GM13977 (cell line): ENCODE measurements at places on chromosomes 2 and 18.

GRCh38 chr2:217868911-217869334 lies 133.9 kb downstream of the TNS1 start:
- DNase-seq: no peak

GRCh38 chr2:54755641-54756326 lies 32.3 kb downstream of the EML6 start:
- no peak for DNase-seq

DNA sequence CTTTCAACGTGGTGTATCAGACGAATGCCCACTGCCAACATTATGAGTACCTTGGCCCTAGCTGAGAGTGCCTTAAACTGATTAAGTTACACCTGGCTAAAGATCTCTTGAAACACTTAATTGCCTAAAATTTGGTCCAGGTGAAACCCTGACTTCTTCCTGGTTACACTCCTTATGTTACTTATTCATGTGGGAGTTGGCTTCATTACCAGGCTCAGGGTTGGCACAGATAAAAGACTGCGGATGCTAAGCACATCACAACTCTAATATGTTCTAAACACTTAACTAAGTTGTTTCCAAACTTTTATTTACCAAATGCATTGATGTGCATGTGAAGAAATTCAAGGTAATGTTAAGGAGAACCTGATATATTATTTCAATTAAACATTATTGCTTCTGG lies 298.9 kb downstream of the TCF4 start:
- DNase-seq: no peak

GRCh38 chr2:205051417-205051816 lies 506.1 kb downstream of the PARD3B start:
- no peak for DNase-seq

GRCh38 chr2:9618410-9618809 lies 12.4 kb downstream of the YWHAQ start:
- DNase-seq: no peak

- DNase-seq: no peak
Measured at GRCh38 chr2:44680983-44681531, 260.4 kb upstream of the SIX3 start.

- DNase-seq: no peak
Measured at GRCh38 chr2:111534910-111535352, 349.1 kb downstream of the ANAPC1 start.

DNA sequence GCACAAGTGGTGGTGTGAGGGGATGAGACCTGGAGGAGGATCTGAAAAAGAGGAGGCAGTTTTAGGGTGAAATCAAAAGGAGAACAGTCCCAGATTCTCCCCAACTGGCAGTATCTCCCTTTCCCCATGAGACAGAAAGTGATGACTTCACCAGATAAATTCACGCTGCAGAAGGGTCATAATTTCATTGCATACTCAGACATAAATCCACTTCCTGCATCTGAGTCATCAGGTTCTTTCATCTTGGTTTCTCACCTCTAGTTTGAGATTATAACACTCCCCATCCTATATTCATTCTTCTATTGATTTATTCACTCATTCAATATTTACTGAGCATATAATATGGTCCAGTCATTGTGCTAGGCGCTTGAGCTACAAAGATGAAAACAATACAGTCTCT lies 64.7 kb downstream of the CCDC148 start:
- no peak for DNase-seq

DNA sequence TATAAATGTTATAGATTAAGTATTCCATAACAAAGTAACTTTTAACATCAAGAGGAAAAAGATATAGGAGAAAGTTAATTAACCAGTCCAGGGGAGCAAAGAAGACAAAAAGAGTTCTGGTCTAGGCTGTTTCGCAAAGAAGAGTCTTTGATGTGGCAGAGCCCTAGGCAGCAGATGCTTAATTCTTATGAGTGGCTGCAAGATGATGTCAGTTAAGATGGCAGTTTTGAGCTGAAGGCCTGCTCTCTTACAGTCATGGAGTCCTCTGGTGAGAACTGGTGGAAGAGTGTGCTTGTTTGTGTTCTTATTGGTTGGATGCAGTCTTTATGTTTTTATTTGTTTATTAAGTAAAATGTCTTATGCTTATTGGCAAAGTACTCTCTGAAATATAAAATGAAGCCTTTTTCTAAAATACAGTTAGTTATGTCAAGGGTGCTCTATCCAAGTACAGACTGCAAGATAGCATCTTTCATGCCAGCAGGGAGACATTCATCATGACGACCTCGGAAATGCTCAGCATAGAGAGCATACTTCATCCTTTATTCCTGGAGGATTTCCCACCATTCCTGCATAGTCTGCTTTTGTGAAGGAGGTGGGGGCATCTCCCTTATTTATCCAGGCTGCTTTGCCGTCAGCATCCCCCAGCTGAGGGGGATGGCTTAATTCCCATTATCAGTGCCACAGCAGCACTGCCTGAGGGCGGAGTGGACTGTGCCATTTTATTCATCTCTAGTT lies 38.9 kb upstream of the SERPINE2 start:
- no peak for DNase-seq

- DNase-seq: no peak
Measured at GRCh38 chr2:30670453-30670852, 136.8 kb downstream of the CAPN13 start.

- peak; percentile 36 for DNase-seq
Measured at GRCh38 chr2:188291617-188292347, at the start of gene GULP1. Gene GULP1 (plus strand): TSS chr2:188291874. CDS start chr2:188477703, 185,829 bp downstream.

- DNase-seq: no peak
Measured at GRCh38 chr2:168529900-168530561, 74.0 kb downstream of the CERS6 start.

DNA sequence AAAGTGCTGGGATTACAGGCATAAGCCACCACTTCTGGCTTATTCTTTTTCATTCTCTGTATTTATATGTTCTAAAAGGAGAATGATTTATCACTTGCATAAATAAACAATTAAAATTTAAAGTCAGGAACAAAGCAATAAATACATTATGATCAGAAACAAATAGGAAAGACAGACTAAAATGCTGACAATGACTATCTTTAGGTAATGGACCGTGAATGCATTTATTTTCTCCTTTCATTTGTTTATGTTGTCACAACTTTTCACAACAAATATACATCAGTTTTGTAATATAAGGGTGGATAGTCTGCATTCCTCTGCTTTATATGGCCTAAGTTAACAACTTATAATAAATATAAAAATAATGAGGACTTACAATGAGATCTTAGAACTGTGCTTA lies 199.2 kb upstream of the EPHA4 start:
- no peak for DNase-seq

GRCh38 chr2:60794271-60794863 lies 38.3 kb downstream of the PAPOLG start:
- DNase-seq: peak; percentile 50

DNA sequence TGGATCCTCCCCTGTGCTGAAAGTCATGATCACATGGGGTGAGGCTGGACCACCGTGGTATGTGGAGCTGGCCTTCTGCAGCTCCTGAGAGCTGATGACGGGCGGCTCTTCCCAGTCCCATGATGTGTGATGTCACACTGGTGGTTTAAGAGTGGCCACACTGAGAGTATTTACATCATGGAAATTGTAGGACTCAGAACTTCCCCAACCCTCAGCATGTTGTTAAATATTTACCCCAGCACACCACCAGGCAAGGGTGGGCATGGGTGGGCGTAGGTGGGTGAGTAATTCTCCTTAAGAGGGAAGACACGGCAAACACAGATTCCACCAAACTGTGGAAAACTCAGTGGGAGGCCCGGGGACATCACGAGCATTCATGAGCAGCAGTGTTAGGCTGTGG lies 106.8 kb downstream of the ALPK2 start:
- DNase-seq: no peak

DNA sequence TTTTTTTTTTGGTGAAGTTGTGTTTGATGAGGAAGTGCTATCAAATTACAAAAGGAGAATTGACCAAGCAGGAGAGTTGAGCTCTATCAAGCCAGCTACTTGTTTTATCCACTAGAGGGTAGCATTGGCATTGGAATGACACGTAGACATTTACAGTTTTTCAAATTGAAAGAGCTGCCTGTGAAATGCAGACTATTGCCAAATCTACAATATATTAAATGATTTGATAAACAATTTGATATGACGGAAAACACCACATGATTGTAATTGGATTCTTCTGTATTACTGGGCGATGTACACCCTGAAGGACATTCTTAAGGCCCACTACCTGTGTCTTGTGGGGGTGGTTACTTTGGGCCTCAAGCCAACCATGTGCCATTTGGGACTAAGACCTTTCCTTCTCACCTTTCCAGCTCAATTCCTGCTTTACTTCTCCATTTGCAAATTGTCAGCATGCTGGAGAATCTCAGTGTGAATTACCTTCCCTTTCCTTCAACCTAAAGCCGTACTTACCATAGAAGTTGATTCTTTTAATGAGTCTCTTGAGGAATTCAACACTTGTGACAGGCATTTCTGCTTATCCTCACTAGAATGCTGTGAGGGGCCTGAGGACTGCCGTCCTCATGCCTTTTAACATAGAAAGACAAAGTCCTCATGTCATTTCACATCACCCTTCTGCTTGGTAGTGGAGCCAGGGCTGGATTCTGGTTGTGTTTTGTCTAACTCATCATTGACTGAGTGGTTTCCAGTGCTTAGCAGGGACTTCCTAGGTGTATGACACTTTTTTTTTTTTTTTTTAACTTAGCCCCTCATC lies 134.8 kb upstream of the THUMPD2 start:
- DNase-seq: peak; percentile 46

DNA sequence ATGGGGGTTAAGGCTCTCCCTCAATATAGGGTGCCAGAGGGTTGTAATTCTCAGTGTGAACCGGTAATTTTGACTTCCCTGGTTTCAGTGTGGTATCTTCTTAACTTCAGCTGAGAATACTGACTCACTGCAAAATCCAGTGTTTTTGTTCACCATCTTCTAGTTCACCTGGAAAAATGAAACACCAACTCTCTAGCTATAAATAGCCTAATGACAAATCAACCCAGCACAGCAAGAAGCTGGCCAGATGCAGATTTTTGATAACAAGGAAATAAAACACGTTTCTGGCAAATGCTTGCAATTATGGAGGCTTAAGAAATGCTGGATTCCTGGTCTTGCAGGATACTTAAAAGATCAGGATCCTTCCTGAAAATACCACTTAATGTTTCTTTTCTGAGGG lies 192.3 kb downstream of the CLIP4 start:
- no peak for DNase-seq

GRCh38 chr18:9802175-9803062 lies 83.4 kb upstream of the TXNDC2 start:
- DNase-seq: no peak
